ENCODE measurements at places on chromosomes 5 and 9.

DNA sequence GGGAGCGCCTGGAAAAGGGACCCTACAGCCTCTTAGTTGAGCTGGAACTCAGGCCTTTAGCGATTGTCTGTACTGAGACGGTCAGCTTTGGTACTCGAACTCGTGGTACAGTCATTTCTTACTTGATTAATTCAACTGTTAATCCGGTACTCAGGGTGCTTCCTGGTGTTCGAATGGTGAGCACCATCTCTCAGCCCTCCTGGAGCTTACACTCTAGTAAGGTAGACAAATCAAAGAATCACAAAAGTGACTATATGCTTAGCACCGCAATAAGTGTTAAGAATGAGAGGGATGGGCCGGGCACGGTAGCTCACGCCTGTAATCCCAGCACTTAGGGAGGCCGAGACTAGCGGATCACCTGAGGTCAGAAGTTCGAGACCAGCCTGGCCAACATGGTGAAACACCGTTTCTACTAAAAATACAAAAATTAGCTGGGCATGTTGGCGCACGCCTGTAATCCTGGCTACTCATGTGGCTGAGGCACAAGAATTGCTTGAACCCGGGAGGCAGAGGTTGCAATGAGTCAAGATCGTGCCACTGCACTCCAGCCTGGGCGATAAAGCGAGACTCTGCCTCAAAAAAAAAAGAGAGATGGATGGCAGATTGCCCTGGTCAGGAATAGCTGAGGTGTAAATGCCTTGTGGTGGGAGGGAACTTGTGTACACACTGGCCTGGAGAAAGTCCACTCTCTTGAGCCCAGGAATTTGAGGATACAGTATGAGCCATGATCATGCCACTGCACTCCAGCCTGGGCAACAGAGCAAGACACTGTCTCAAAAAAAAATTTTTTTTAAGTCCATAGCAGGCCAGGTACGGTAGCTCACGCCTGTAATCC, 981 bp downstream of the TCOF1 start:
- DNase-seq = no peak

GRCh38 chr5:144198386-144198785, 27.7 kb downstream of the KCTD16 start:
- no peak for DNase-seq

GRCh38 chr5:134215757-134216156, 10.1 kb downstream of the PPP2CA start:
- DNase-seq = no peak

GRCh38 chr9:3827175-3827574, 301.4 kb upstream of the RFX3 start:
- no peak for DNase-seq

DNA sequence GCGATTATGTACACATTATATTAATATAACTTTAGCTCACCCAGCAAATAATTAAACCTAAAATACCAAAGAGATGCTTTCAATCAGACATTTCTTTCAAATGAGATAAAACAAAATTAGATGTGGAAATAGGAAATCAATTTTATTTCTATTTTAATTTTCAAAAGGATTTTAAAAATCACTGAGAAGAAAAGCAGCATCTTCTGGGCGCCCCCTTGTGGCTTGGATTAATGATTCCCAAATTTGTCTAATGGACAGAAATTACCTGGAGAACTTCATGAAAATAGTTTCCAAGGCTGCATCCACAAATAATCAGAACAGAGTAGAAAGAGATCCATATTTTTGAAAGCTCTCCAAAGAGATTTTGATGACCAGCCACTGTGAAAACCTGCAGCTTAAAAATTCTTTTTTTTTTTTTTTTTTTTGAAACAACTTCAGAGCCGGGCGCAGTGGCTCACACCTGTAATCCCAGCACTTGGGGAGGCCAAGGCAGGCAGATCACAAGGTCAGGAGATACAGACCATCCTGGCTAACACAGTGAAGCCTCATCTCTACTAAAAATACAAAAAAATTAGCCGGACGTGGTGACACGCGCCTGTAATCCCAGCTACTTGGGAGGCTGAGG, 50.9 kb upstream of the CEMIP2 start:
- DNase-seq = peak; percentile 16

GRCh38 chr9:111467778-111468367, 16.3 kb downstream of the ECPAS start:
- no peak for DNase-seq

- no peak for DNase-seq
Observed at GRCh38 chr5:110644357-110644756, 82.1 kb downstream of the TMEM232 start.

DNA sequence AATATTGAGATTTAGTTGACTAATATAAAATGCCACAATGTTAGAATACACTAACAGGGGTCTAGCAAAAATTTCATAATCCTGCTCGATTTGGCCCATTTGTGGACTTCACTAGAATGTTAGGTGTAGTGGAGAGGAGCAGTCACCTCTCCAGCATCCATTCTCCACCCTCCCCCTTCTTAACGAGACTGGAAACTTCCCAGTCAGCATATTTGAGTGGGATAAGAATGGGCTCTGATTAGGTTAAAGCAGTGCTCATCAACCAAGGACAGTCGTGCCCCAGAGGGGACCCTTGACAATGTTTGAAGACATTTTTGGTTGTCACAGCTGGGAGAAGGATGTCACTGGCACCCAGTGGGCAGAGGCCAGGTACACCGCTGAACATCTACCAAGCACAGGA, 46.7 kb downstream of the FANCC start:
- no peak for DNase-seq
